ENCODE measurements at places on chromosomes 2 and 18.

DNA sequence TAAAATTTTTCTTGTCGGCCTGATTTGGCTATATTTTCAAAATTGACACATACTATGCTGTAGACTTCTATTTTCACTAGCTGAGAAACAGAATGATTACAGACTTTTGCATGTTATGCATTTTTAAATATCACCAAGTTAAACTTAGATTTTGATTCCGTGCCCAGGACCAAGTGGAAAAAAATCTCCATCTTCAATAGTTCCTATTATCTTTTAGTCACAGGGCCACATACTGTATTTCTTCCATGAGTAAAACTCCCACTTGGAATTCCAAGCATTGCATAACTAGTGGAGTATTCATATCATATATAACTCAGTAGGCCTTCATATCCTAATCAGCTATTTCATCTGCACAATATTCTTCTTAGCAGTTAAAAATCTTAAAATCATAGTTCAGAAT is 470.9 kb downstream of the ARHGAP15 start:
- no peak for DNase-seq

- DNase-seq, result no peak
Measured at GRCh38 chr2:165618806-165619205, 149.3 kb downstream of the CSRNP3 start.

GRCh38 chr18:26989842-26990241 is 124.3 kb upstream of the AQP4 start:
- no peak for DNase-seq

DNA sequence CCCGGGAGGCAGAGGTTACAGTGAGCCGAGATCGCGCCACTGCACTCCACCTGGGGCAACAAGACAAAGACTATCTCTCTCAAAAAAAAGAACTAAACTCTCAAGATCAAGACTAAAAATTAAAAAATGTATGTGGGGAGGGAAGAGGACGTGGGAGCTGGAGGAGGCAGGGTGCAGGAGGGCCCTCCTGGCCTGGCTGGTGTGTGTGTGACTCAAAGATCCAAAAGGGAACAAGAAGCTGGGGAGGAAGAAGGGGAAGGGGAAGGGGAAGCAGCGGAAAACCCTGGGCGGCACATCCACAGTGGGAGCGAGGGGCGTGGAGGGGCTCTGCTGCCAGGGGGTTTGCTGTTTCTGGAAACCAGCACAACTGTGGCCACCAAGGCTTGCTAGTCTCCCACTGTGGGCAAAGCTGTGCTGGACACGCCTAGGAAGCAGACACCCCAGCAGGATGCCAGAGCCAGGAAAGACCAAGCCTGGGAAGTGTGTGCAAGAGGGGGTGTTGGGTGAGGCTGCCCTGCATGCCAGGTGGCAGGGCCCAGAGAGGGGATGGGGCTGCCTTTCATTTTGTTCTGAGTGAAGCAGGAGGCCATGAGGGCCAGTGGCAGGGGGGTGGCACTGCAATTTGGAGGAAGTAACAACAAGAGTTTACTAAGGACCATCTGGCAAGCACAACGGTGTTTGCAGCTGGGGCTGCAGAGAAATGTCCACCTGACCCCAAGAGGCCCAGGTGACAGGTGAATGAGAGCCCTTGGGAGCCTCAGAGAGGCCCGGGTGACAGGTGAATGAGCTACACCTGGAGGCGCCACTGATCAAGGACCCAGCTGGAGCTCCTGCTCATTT is 44.5 kb downstream of the ANO7 start:
- no peak for DNase-seq

- no peak for DNase-seq
Measured at GRCh38 chr2:27078267-27079194, at the start of gene EMILIN1. EMILIN1 (plus strand) TSS chr2:27078615; CDS start chr2:27079066, 451 bp downstream.

DNA sequence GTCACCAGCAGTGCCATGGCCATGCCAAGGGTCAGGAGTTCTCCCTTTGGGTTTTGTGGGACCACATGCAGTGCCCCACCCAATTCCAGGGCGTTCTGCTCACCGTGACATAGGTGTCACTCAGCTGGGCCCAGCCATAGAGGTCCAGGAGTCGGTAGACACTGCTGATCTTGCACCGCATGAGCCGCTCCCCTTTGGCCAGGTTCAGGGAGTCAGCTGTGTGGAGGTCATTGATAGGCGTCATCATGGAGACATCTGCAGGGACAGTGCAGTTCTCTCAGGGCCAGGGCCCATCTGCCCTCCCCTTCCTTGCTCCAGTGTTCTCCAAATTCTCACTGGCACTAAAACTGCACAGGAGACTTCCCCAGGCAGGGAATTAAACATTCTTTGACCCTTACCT is 71.9 kb downstream of the ADD2 start:
- DNase-seq, result no peak

DNA sequence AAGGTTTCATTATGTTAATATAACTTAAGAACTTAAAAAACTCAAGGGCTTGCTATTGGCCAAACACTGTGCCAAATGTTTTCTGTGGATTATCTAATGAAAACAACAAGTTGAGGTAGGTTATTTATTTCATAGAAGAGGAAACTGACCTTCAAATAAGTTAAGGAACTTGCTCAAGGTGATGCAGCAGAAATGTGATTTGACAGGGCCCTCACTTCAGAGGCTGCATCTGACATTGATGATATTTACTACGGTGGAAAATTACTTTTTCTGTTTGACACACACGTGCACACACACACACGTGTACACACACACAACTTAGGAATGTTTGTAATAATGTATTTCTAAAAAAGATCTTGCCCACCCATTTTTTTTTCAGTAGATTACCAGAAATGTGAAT is 137.2 kb upstream of the CXCR4 start:
- DNase-seq, result no peak

GRCh38 chr18:2846636-2847316 is at the start of gene EMILIN2:
EMILIN2 (plus strand) TSS chr18:2847006; CDS start chr18:2847189, 183 bp downstream.
- DNase-seq, result peak; percentile 12

DNA sequence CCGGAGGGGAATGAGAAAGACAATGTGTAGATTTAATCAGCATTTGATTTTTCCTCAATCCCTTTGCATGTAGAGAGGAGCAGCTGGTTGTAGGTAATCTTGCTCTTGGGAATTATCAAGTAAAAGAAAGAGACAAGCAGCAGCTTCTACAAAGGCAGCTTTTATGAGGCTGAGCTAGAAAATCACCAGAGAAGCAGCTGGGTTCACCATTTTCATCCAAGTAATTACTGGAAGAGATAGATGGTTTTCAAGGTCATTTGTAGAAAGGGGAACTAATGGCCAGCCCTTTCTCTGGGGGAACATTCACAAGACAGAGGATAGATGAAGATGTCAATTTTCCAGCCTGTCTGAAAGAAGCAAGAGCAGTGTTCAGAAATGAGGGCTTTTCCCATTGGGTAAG is 113.0 kb downstream of the RND3 start:
- DNase-seq, result no peak

DNA sequence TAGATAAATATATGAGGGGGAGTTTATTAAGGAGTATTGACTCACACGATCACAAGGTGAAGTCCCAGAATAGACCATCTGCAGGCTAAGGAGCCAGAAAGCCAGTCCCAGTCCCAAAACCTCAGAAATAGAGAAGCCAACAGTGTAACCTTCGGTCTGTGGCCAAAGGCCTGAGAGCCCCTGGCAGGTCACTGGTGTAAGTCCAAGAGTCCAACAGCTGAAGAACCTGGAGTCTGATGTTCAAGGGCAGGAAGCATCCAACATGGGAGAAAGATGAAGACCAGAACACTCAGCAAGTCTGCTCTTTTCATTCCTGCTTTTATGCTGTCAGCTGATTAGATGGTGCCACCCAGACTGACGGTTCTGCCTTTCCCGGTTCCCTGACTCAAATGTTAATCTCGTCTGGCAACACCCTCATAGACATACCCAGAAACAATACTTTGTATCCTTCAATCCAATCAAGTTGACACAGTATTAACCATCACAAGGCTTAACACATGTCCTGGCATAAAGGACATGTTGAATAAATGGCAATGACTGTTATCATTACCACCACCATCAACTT is 56.7 kb downstream of the MAPK4 start:
- no peak for DNase-seq

- no peak for DNase-seq
Measured at GRCh38 chr18:49026501-49027373, 76.0 kb upstream of the SMAD7 start.

DNA sequence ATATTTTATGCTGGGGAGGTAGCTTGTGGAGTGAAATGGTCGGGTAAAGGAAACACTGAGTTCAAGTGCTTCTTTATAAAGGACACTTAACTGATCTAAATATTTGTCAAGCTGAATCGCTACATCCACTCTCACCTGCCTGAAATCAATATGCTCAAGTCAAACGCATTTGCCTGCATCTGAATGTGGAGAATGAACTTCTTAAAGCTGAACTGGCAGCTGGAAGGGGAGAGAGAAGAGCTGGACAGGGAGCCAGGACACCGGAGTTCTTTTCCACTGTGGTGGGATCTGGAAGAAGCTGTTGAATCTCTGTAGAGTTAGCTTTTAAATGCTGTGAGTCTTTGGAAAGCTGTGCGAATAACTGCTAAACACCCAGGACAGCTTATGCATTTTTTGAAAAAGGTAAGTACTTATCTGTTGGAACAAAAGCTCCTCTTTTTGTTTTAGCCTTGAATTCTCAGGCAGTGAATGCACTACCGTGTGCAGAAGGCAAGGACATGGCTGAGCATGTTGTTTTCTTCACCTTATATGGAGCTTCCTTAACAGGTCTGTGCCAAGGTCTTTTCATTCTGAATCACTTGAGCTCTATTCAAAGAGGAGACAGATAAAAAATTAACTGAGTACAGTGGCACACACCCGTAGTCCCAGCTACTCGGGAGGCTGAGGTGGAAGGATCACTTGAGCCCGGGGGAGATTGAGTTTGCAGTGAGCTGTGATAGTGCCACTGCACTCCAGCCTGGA is 74.2 kb upstream of the KLF7 start:
- no peak for DNase-seq

- no peak for DNase-seq
Measured at GRCh38 chr2:38617301-38617700, 14.6 kb upstream of the HNRNPLL start.

DNA sequence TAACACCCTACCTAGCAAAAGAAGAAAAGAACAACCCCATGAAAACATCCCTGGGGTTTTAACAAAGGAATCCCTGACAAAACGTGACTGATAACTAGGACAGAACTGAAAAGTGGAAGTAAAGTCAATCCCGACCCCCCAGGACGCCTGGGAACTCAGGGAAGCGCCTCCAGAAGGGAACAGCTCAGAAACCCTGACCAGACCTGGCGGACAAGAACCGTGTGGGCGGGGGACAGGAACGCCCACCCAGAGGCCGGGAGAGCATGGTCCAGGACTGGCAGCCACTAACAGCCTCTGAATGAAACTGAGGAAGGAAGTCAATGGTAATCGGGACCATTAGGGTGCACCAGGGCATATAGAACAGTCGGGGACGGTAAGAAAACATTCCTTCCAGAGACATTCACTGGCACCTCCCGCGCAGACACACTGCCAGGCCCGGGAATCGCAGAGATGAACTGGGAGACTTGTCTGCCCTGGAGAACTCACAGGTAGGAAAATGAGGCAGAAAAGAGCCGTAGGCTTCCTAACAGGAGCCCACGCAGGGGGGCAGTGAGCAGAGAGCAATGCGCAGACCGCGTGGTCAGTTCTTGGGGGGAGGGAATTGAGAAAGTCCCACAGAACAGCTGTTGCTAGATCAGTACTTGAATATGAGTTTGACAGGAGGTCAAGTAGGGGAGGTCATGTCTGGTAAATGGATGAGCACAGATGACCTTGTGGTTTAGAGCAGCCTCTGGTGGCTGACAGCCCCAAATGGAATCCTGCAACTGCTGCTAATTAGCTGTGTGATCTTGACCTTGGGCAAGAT is 1.3 kb upstream of the TBC1D8 start:
- no peak for DNase-seq

DNA sequence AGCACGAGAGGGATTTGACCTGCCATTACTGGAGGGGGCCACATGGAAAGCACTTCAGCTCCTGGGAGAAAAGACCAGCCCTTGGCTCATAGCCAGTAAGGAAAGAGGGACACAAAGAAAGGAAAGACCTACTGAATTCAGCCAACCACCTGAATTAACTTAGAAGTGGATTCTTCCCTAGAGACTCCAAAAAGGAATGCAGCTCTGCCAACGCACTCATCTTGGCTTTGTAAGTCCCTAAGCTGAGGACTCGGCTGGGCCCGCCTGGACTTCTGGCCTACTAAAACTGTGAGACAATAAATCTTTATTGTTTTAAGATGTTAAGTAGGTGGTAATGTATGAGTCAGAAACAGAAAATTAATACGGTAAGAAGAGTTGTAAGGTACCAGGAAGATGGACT is 11.5 kb downstream of the ATF2 start:
- no peak for DNase-seq

DNA sequence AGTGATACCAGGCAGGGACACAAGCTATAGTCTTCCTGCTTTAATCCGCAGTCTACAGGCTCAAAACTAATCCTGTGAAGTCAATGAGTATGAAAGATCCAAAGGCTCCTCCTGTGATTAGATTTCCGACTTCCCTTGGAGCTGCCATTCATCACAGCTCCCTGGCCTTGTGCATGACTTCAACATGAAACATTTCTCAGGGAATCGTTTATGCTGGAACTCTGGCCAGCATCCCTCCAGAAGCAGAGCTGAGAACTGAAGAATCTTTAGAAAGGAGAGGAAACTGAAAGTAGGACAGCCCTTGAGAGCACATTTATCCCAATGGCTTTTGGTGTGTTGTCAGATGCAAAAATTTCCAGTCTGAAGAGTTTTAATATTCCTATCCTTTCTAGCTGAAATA is 84.3 kb upstream of the SESTD1 start:
- DNase-seq, result no peak

- no peak for DNase-seq
Measured at GRCh38 chr18:42176599-42176998, 221.6 kb downstream of the PIK3C3 start.

- no peak for DNase-seq
Measured at GRCh38 chr2:40353231-40353630, 98.7 kb downstream of the SLC8A1 start.

DNA sequence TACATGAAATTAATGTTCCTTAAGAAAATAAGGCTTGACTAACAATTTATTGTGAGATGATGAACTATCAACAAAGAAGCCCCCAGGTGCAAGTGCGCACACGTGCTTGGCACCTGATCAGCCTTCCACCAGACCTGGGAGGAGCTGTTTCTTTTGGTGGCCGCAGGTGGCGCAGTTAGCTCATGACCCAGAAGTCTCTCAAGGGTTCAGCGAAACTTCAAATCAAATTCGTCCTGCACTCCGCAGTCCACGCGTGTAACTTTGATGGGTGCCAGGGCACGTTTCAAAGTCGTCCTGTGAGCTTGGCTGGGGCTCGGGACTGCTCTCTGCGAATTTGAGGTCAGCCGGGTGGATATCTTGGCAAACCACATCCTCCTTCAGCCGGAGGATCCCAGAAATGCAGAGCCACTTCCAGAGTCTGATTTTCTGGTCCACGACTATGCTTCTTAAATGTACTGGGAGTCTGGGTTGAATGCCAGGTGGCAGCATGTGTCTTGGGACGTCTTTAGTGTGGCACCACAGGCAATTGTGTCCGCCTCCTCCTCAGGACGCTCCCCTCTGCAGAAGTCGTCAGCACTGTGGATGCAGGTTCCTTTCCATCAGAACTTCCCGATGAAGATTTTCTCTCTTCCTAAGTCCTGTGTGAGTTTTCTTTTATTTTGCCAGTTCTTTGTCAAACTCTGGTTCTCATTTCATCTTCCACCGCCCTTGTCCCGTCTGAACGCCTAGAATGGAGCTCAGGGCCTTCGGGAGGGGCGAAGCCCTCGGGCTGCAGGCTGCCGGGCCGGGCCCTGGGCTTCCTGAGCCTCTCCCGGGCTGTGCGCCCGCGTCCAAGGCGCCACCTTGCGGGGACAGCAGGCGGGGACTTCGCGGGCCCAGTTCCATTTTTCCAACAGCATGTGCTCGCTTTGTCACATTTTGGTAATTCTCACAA is 61.3 kb upstream of the RAPGEF4 start:
- peak; percentile 12 for DNase-seq

- no peak for DNase-seq
Measured at GRCh38 chr2:15706986-15707632, 115.4 kb downstream of the DDX1 start.

Measured in T-helper 17 cell (primary cell).